ENCODE measurements at places on chromosomes 12 and 14.

GRCh38 chr12:32087306-32087705, 19.3 kb upstream of the BICD1 start:
- no peak for DNase-seq

GRCh38 chr14:53953002-53953827, 3.4 kb downstream of the BMP4 start:
- DNase-seq, result no peak

DNA sequence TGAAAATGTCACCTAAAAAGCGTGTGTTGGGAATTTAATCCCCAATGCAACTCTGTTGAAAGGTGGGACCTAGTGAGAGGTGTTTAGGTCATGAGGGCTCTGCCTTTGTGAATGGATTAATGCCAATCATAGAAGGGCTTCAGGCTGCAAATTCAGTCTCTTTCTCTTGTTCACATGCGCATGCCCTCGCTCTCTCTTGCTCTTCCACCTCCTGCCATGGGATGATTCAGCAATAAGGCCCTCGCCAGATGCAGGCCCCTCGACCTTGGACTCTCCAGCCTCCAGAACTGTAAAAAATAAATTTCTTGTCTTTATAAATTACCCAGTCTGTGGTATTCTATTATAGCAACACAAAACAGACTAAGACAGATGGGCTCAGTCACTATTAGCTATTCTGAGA, 55.4 kb downstream of the PLXNC1 start:
- DNase-seq, result no peak

DNA sequence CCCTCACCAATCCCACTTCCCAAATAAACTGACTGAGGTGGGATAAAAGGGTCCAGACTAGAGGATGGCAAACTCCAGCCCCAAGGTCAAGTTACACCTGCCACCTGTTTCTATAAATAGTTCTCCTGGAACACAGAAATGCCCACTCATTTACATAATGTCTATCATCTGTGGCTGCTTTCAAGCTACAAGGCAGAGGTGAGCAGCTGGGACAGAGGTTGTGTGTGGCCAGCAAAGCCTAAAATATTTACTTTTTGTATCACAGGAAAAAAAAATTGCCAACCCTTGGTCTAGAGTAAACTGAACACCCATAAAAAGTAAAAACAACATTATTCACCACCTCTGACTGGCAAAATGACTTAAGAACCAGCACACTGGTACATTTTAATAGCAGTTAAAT, 269.4 kb downstream of the RGS6 start:
- no peak for DNase-seq

GRCh38 chr12:54700301-54700700, 52.1 kb upstream of the DCD start:
- no peak for DNase-seq

DNA sequence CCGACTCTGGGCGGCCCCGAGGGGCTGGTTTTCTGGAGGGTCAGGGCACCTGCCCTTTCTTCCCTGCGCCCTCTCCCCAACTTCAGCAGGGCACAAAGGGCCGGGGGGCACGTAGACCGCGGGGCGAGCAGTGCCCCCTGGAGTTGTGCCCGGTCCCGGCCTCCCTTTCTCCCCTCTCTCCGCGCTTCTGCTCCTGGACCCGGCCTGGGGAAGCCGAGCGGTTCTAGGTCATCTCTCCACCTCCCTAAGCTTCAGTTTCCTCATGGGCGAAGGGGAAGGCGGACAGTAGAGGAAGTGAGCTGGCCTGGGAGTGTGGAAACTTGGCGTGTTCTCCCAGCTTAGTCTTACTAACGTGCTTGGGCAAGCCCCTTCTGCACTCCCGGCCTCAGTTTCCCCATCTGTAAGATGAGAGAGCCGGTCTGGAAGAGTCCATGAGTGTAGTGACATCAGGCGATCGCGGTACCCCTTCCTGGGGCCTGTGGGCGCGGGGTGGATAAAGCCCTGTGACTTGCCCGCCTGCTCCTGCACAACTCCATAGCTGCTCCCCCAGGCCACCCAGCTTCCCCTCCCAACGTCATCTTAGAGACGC, 158.6 kb upstream of the PARP11 start:
- DNase-seq, result no peak

GRCh38 chr12:3014641-3015040, 55.4 kb downstream of the TEAD4 start:
- no peak for DNase-seq

DNA sequence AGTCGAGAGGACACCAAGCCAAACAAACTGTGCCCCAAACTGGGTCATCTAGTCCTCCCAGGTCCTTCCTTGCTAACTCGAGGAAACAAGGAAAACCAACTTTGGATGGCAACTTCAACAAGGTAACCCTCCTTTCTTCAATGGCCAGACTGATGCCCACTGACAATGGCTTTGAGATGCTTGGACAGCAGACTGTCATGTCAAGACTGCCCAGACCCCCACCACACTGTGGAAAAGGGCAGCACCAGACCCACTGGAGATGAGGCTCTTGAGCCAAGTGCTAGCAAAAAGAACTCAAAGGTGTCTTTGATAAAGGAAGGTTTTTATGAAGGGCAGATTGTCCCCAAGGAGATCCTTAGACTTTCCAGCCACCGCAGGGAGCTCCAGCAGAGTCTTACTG, 9.0 kb upstream of the CDH24 start:
- DNase-seq, result no peak

GRCh38 chr12:99049774-99050173, 404.7 kb downstream of the APAF1 start:
- DNase-seq, result no peak

GRCh38 chr12:66735275-66735674, 56.4 kb upstream of the GRIP1 start:
- no peak for DNase-seq

DNA sequence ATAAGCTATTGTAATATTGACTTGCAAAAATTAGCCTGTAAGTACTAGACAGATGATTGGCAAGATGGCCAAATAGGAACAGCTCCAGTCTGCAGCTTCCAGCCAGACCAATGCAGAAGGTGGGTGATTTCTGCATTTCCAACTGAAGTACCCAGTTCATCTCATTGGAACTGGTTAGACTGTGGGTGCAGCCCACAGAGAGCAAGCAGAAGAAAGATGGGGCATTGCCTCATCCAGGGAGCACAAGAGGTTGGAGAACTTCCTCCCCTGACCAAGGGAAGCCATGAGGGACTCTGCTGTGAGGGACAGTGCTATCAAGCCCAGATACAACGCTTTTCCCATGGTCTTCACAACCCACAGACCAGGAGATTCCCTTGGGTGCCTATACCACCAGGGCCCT, 16.0 kb upstream of the SPATA7 start:
- no peak for DNase-seq

DNA sequence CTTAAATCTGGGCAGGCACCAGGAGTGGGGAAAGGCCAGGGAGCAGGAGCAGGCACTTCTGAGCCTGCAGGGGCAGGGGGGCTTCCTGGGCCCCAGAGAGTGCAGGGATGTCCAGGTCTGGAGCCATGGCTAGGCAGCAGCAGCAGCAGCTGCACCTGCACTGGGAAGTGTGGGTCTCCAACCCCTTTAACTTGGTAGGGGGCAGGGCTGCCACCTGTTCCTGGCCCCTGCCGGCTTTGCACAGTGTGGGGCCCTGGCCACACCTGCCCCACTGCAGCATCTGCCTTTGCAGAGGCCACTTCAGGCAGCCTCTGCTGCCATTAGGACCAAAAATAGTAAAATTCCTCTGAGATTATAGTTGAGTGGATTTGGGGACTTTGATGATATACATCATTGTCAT, 138.5 kb downstream of the SLC16A7 start:
- DNase-seq, result no peak

DNA sequence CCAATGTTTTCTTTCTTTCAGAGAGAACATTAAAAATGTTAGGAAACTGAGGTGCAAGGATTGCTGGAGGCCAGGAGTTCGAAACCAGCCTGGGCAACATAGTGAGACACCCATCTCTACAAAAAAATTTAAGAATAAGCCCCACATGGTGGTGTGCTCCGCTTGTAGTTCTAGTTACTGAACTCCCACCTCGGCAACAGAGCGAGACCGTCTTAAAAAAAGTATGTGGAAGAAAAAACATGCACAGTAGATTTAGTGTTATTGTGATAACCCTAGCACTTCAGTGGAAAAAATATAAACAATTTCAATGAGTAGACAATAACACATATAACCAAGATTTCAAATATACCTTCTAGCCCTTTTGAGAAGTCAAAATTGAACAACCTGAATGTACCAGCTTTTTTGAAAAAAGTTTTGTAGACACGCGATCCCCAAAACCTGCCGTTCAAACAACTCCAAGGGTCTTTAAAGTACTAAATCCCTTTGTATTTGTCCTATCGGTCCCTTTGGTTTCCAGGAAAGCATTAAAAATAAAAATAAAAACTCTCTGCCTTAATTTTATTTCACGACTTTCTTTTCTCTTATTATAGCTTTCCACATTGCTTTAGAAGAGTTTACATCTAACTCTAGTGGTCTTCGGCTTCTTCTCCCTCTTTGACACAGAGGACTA, 1.0 kb upstream of the ANO6 start:
- DNase-seq, result no peak

- no peak for DNase-seq
Measured at GRCh38 chr14:64500088-64500487, 3.5 kb downstream of the ZBTB25 start.

DNA sequence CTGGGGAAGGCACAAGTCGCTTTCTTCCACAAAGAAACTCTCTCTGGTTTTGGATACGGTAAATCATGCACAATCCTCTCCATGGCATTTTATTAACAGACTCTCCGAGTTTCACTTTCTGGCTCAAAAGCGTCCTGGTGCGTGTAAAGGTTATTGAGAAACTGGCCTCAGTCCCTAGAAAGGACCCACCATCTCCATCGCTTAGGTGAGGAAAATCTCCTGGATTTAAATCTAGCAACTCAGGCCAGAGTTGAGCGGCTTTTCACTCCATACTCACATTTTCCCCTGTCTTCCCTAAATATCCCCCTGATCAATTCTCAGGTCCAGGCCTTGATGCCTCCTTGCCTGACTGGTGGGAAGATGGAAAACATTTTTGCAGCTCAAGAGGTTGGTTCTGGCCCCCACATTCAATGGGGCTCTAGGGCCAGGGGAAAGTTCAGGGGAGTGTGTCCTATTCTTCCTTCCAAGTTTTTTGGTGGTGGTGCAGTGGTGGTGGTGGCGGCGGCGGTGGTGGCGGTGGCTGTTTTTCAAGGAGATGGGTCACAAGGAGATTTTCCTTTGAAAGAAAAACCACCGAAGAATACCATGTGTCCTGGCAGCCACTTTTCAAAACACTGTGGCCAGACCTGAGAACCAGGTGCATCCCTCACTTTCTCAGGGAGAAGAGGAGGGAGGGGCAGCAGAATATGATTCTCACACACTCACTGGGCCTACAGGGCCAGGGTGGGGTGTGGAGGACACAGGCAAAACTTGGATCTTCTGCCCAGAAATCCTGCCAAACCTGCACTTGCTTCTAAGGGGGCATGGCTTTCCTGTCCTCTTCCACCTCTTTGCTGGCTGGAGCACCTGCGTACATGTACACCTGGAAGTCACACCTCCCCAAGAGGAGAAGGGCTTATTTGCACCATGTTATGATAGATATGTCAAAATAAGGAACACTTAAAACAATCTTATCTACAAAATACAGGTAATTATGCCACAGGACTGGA, 46.7 kb upstream of the PNMA1 start:
- no peak for DNase-seq

GRCh38 chr14:49972131-49972671, 79.3 kb downstream of the ARF6 start:
- no peak for DNase-seq

DNA sequence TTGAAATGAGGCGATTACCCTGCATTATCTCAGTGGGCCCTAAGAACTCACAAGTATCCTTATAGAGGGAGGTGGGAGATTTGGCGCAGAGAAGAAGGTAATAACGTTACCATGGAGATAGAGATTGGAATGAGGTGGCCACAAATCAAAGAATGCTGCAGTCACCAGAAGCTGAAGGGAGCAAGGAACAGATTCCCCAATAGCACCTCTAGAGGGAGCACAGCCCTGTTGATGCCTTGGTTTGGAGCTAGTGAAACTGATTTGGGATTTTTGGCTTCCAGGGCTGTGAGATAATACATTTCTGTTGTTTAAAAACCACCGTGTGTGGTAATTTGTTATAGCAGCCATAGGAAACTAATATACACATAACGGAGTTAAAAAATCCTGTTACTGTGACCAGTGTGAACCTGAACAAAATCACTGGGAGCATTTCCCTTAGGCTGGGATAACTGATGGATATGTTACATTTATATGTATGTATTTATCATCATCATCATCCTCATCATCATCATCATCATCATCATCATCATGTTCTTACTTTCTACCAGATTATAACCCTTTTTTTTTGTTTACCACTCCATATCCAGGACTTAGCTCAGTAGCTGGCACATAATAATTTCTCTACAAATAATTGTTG, 100.3 kb downstream of the LIN7A start:
- DNase-seq, result no peak

GRCh38 chr12:71134405-71134804, 23.4 kb downstream of the TSPAN8 start:
- no peak for DNase-seq

DNA sequence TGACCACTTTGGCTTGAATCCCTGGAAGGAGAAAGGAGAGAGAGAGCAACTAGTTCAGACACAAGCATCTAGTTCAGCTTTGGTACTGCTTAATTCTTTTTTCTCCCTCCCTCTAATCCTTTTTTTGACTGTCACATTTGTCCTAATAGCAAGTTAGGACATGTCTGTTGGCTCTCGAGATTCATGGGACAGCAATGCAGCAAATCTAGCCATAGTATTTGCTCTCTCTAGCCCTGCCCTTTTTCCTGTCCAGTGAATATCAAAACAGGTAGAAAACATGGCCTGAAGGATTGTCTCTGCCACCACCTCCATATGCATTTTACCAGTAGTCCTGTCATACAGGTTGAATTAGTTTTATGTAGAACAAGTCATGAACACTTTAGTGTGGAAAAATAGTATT, 116.4 kb downstream of the PTPRB start:
- DNase-seq, result no peak

DNA sequence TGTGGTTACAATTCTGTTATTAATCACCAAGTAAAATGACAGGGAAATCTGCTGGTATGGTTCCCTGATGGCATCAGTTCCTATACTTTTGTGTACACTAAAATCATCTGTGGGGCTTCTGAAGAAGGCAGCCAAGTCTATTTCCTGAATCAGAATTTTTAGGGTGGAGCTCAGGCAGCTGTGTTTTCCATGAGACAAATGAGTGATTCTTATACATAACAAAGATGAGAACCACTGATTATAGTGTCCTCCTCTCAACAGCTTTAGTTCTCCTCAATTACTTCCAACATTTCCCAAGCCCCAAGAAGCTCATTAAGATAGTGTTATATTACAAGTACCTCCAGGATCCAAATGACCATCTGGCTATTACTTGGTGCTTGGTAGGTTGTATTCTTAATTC, 64.5 kb upstream of the USP44 start:
- no peak for DNase-seq

- DNase-seq, result no peak
Measured at GRCh38 chr12:15752785-15753184, 36.4 kb downstream of the EPS8 start.

- no peak for DNase-seq
Measured at GRCh38 chr14:64723691-64724577, 19.7 kb downstream of the PLEKHG3 start.

- DNase-seq, result no peak
Measured at GRCh38 chr14:80956922-80957321, 1.5 kb downstream of the TSHR start.

GRCh38 chr14:106094654-106095189, 568.3 kb downstream of the TMEM121 start:
- DNase-seq, result peak; percentile 50

- DNase-seq, result no peak
Measured at GRCh38 chr12:93883436-93884154, 206.4 kb downstream of the CRADD start.

- DNase-seq, result no peak
Measured at GRCh38 chr12:53320352-53321195, 836 bp downstream of the AAAS start.

- no peak for DNase-seq
Measured at GRCh38 chr12:124024776-124025175, 51.8 kb downstream of the ZNF664 start.

All from stimulated activated CD8-positive, alpha-beta memory T cell treated with anti-CD3 and anti-CD28 coated beads, Interleukin-7, amount 100 ng/mL, for 24 hours (primary cell).